ENCODE measurements at places on chromosomes 7 and 10.

GRCh38 chr7:50792342-50793119 lies 9.8 kb upstream of the GRB10 start:
- DNase-seq = peak; percentile 88

DNA sequence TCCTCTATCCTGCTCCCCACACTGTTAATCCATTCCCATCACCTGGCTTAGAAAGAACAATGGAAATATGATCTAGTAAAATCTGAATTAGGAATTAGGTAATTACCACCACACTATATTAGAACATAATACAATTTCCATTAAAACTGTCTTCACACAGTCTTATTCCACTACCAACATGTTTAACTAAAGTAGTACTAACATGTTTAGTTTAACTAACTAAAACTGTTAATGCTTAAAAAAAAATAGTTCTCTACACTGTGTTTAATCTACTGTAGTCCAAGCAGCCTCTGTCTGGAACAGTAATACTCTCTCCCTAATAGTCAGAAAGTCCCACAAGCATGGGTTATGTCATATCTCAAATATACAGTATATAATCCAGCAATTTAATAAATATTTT lies 150.8 kb downstream of the SGMS1 start:
- DNase-seq = no peak

GRCh38 chr10:102835007-102835482 lies 2.2 kb downstream of the CYP17A1 start:
- peak; percentile 61 for DNase-seq

DNA sequence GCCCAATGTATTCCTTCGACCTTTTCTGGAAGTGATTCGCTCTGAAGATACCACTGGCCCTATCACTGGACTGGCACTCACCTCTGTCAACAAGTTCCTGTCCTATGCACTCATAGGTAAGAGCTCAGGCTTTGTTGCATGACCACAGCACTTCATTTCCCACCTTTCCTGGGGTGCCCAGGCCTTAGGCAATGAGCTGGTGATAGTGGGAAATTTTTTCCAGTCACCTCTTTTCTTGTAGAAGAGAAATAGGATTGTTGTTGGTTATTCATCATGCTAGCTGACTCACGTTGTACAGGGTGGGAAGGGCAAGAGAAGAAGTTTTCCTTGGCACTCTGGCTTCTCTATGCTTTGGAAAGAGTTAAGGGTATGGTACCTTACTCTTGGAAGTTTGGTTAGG lies 51.4 kb upstream of the NFKB2 start:
- no peak for DNase-seq

GRCh38 chr10:119412244-119413092 lies 130.1 kb downstream of the RGS10 start:
- peak; percentile 86 for DNase-seq

DNA sequence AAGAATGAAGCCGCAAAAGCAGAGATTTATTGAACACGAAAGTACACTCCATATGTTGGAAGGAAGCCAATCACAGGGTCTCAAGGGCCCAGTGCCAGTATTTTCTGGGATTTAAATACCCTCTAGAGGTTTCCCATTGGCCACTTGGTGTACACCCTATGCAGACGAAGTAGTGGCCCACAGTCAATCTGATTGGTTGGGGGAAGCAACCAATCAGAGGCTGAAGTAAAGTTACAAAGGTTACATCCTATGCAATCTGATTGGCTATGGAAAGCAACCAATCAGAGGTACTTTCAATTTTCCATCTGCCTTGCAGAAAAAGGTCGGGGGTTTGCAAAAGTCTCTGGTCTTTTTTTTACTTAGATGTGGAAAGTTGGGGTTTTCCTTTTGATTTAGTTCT lies 481.3 kb upstream of the NRP1 start:
- no peak for DNase-seq

DNA sequence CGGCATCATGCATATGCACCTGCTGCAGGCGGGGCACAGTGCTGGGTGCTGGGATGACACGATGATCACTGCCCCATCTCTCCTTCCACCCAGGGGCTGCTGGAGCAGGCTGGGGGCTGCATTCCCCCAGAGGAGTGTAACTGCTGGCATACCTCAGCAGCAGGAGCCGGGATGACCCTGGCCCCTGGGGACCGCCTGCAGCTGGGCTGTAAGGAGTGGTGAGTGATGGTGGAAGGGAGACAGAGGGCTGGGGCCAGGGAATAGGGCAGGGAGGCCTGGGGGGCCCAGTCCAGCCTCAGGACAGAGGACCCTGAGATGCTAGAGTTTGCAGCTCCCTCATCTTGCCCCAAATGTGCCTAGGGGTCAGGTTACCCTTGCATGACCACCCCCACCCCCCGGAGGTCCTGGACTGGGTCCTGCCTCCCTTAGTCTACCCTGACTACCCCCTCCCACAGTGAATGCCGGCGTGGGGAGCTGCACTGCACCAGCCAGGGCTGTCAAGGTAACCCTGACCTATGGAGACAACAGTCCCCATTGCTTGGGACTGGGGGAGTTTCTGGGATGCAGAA lies 14.5 kb upstream of the ZNF862 start:
- no peak for DNase-seq

DNA sequence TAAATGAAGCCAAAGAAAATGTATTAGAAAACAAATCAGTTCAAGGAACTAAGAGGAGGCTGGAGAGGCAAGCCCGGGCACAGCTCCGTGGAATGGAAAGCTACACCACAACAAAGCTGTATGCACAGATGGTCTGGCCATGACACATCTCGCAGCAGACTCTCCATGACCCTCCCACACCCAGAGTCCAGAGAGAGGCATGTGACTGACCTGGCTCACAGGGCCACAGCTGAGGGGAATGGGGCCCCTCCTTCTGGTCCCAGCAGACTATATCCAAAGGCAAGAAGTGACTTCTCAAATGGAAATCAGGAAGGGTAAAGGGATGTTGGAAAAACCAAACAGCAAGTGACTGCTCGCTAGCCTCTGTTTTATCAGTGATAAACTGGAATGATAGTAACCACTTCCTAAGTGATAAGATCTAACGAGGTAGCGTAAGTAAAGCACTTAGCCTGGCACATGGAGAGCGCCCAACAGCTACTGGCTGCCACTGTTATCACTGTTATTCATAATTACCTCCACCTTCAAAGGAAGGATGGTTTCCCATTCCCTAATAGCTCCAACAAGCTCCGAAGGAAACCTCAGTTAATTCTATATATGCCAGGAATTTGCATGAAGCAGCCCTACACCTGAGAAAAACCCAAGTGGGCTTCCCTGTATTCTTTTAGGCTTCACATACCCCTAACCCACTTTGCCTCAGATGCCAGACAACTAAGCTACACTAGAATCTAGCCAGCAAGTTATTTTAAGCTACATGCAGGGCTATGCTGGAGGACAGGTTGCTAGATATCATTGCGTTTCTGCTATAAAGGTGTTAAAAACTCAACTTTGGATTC lies 8.4 kb downstream of the OSBPL3 start:
- DNase-seq = no peak

GRCh38 chr7:92695308-92696261 lies 105.4 kb upstream of the FAM133B start:
- no peak for DNase-seq

GRCh38 chr7:130286881-130287280 lies 6.1 kb upstream of the CPA4 start:
- DNase-seq = no peak

DNA sequence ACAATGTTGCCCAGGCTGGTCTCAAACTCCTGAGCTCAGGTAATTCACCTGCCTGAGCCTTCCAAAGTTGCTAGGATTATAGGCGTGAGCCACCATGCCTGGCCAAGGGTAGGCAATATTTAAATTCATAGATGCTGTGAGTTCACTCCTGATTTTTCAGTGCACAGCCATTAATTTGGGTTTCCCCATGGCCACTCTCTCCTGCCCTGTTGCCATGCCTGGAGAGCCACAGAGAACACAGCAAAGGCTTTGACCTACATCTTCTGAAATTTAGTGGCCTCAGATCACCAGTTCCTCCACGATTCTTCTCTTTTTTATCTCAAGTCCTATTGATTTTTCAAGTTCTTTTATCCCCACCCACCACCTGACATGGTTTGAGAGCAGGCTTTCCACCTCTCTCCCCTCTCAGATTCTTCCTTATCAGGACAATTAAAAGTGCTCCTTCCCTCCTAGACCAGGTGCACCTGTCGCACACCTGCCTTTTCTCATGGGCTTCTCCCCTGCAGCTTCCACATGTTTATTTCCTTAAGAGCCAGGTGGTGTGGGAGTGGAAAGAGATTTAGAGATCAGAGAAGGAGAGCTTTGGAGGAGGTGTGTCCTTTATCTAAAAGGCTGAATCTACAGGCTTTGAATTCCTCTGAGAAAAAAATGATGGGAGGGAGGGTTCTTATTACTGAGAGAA lies 123.8 kb downstream of the ADRA2A start:
- DNase-seq = no peak

GRCh38 chr7:116588225-116588624 lies 63.4 kb downstream of the CAV1 start:
- DNase-seq = no peak

- DNase-seq = no peak
Observed at GRCh38 chr10:30348378-30348776, 701 bp downstream of the MTPAP start.

DNA sequence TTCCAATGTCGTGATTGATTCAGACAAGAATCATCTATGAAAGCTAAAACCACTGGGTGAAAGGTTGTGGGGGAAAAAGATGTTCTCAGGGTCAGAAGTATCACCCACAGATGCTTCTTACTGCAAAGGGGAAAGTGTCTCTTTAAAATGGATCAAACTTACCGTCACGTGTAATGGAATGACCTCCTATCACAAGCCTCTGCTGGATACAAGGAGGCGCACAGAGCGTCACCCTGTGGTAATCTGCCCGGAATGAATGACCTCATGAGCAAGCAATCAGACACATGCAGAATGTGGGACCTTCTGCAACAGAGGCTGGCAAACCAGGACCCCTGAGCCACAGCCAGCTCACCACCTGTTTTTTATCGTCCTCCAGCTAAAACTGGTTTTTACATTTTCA lies 33.0 kb downstream of the WIPF3 start:
- DNase-seq = no peak

GRCh38 chr10:66737241-66737640 lies 188.6 kb upstream of the LRRTM3 start:
- DNase-seq = no peak

- no peak for DNase-seq
Observed at GRCh38 chr10:80041162-80041561, 37.3 kb upstream of the TMEM254 start.

- no peak for DNase-seq
Observed at GRCh38 chr7:100486753-100487446, 3.2 kb downstream of the NYAP1 start.

DNA sequence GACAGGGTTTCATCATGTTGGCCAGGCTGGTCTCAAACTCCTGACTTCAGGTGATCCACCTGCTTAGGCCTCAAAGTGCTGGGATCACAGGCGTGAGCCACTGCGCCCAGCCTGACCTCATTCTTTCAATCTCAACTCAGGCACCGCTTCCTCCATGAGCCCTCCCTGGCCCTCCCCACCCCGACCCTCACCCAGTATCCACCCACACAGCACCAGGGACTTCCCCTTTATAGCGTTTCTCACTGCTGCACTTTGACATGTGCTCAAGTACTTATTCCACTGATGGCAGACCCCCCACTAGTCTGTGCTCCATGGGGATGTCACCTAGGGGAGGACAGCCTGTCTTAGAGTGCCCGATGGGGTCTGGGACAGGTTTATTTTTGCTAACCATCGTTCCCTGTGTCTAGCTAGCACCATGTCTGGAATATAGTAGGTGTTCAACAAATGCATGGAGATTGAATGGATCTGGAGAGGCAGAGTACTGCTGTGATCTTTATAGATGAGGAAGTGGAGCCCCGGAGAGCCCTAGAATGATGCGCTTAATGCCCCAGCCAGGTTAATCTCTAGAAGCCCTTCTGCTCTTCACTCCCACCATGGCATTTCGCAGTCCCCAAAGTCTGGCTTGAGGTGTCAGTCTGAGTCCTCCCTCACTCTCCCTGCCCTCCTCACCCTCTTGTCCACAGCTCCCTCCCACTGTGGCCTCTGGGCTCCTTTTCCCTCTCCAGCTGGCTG lies 258.8 kb downstream of the RPS24 start:
- no peak for DNase-seq

GRCh38 chr10:14162629-14163344 lies 167.9 kb downstream of the FRMD4A start:
- DNase-seq = no peak

DNA sequence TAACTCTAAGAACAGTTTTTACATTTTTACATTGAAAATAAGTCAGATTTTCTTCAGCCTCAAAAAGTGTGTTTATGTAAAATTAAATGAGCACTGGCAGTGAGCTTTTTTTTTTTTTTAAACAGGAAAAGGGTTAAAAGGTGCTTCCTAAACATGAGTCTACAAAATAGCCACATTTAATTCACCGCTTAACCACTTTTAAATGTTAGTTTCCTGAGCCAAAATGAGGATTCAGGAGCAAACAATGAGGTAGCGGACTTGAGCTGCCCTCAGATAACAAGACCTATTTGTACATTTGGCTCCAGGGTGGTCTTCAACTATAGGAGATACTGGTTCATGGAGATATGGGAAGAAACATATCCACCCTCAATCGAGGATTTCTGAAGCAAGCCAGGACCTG lies 22.8 kb downstream of the AKR1C3 start:
- DNase-seq = no peak

DNA sequence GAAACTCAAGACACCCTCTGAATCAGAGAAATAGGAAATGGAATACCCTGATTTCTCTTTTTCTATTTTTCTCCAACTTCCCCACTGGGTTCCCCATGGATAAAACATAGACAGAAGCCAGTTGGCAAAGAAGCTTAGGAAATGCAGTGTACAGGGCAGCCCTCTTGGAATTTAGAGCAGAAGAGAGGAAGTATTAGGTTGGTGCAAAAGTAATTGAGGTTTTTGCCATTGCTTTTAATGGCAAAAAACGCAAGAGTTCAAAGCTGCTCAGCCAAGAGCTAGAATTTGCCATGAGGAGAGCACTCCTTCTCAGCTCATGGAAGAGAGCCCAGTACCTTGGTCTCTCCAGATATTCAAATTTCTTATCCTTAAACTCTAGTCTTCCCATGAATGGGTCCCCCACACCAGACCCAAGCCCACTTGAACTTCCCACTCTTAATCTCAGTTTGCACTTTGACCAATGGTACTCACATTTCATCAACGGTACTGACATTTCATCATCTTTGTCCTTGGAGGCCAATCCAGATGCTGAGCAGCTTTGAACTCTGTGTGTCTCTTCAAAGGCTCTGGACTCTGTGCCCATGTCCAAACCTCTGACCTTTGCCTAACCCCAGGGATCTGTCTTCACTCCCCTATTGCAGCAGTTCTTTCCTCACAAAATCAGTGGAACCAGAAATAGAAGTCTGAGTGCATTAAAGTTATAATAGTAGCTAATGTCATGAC lies 73.2 kb upstream of the PPP1R3C start:
- no peak for DNase-seq

DNA sequence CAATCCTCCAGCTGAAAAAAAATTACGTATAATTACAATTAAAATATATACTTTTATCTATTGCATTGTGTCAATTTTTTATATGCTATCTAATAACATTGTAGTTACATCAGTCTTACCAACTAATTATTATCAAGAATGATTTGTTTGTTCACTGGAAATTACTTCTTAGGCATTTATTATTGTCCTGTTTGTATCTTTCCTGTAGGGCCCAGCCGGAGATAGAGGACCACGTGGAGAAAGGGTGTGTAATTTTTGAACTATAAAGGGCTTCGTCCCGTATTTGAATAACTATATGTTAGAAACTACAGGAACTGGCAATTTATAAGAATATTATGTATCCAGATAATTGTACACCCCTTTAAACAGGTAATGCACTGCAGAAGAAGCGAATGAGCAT lies 4.1 kb downstream of the COL1A2 start:
- no peak for DNase-seq
